ENCODE measurements at places on chromosomes 12 and 14.

- no peak for DNase-seq
Observed at GRCh38 chr14:94543449-94544124, 17.7 kb upstream of the SERPINA4 start.

DNA sequence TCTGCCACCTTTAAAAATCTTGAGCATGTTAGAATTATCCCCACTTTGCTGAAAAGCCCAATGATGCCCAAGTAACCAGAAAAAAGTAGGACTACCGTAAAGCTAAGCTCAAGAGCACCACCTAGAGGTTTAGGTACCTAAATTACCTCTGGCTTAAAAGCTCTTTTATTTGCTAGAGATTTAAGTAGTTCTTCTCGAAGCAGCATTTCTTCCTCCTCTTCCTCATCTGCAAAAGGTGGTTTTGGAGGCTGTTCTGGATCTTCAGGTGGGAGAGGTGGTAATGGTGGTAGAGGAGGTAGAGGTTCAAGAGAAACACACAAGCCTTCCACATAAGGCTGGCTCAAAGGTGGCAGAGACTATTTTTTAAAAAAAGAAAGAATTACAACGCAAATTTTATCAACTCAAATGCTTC is 26.9 kb downstream of the ZFC3H1 start:
- DNase-seq, result peak; percentile 63

GRCh38 chr12:1808036-1808797 is 12.1 kb upstream of the LRTM2 start:
- no peak for DNase-seq

DNA sequence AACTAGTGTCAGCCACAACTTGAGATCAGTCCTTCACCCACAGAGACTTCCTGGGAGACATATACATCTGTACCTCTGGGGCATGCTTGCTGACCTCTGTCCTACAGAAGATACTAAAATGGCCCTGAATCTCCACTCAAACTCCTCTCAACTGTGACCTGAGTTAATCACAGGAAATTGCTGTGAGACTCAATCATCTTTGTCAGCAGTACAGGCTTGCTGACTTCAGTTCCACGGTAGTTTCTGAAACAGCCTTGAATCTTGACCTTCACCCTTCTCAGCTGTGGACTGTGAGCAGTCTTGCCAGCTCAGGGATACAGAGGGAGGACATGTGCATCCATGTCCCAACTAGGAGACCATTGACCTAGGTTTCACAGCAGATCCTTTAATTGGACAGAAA is 1.4 kb upstream of the KLRC1 start:
- DNase-seq, result no peak

DNA sequence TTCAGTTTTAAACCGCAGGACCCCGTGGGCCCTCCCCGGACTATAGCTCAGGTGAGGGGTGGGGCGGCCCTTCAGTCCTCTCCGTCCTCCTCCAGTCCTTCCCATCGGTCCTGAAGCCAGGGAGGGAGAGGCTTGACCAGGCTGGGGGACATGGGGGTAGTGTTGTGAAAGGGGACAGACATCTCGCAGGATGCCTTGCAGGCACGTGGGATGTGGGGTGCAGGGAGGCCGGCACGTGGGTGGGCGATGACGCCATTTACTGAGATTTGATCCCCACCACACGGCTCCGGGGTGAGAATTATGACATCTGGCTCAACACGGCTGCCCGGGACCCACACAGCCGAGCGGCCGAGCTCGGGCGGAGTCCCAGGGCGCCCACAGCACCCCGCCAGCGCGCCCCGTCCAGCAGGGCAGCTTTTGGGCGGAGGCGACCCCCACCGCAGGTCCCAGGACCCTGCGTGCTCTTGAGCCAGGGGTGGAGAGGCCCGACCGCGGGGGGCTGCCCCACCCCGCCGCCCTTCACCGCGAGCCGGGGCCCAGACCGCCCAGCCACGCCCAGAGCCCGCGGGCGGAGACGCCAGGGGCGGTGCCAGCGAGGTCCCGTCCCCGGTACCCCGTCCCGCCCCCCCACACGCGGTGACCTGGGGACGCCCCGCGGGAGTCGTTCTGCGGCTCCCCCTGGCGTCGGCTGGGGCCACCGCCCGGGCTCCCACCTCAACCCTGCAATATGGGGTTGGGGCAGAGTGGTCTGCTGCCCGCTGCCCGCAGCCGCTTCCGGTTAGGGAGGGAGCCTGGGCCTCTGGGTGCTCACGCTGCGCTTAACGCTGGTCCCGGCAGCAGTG is 3.3 kb upstream of the EXOC3L4 start:
- DNase-seq, result peak; percentile 37

GRCh38 chr14:76784881-76785280 is 23.6 kb downstream of the VASH1 start:
- DNase-seq, result peak; percentile 80

- DNase-seq, result no peak
Observed at GRCh38 chr12:57139796-57140649, 7.4 kb downstream of the LRP1-AS start.

DNA sequence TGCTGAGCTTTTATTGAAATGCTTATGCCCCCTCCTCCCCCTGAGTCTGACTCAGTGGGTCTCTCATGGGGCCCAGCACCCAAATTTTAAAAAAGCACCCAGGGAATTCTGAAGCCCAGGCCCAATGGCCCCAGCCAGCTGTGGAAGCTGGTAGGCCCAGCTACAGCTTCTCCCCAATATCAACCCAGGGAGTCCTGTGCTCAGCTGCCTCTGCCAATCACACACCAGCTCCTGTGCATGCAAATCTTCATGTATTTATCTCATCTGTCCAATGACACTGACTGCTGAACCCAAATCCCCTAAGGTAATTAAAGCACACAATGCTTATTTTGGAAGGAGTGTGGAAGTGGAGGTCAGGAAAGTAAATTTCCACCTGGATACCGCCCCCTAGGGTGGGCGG is 76.3 kb downstream of the CCDC88C start:
- no peak for DNase-seq

DNA sequence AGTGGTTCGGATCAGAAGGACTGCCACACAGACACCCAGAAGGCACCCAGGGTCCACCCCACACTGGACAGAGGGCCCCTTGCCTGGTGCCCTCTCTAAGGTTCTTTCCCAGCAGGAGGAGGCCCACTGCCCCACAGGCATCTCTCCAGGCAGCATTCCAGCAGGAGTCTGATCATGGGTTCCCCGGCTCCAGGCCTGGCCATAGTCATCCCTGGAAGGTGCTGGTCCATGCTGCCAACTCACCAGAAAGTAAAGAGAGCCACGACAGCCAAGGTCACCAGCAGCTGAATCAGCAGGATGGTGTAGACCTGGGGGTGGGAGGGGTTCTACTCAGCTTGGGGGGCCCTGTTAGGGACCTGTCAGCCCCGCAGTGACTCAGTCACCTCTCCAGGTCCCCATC is 6.4 kb downstream of the FAIM2 start:
- DNase-seq, result no peak

GRCh38 chr14:99621948-99622347 is 17.9 kb upstream of the CCDC85C start:
- DNase-seq, result no peak

DNA sequence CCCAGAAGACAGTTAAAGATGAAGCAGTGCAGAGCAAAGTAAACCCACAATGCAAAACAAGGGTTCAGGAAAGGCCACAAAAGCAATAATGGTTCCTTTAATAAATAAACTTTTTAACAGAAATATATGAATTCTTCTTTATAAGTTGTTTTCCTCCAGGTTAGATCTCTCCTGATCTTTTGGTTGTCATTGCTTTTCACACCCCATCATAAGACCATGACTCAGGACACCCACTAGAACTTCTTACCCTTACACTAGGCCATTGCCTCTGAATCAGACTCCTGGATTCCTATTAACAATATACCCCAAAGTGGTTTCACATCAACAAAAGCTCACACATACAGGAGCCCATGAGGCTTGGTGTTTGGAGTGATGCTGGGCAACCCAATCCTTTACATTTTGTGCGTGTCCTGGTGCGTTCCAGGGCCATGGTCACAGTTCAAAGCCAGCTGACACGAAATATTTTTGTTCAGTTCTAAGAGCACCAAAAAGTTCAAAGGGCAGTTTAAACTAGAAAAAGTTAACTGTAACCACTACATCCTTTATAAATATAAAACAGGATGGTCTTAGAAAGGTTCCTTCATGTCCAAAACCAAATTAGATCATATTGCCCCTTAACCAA is 187.0 kb downstream of the EPS8 start:
- DNase-seq, result no peak
